ENCODE measurements at places on chromosomes 2 and 18.

DNA sequence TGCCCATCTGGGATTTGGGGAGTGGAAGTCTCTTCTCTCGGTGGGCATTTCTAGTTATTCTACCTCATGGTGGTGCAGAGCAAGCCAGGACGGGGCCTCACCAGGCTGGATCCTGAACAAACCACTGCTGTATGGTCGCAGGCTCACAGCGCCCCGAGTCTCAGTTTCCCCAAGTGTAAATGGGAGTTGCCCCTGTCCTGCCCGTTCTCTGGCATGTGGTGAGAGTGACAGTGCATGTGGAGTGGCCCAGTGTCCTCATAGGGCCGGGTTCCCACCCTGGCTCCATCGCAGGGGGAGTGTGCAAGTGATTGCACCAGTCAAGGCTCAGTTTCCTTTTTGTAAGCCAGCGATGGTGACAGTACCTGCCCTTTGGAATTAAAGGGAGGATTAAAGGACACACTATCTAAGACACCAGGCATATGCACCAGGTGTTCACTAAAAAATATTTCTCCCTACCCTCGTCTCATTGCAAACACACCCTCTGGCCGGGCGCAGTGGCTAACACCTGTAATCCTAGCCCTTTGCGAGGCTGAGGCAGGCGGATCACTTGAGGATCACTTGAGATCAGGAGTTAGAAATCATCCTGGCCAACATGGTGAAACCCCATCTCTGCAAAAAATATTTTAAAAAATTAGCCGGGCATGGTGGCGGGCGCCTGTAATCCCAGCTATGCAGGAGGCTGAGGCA is 173.3 kb upstream of the MYCN start:
- no peak for DNase-seq

- no peak for DNase-seq
These were observed 229.6 kb downstream of the LPIN1 start for GRCh38 chr2:11976073-11976472.

DNA sequence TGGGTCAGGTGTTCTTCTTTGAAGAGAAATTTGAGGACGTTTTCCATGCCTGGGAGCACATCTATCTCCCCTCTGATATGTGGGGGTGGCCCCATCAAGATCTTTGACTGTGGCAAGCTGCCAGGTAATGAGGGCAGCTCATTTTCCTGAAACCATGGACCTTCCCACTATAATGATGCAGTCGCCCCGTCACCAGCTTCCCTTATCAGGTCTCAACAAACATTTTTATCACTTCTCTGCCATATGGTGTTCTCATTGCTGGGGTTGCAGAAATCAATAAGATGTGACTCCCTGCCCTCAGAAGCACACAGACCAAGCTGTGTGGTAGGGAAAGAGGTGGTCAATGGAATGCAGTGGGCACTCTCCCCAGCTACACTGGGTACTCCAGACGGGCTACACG is 48.4 kb upstream of the B3GNT7 start:
- DNase-seq: no peak

DNA sequence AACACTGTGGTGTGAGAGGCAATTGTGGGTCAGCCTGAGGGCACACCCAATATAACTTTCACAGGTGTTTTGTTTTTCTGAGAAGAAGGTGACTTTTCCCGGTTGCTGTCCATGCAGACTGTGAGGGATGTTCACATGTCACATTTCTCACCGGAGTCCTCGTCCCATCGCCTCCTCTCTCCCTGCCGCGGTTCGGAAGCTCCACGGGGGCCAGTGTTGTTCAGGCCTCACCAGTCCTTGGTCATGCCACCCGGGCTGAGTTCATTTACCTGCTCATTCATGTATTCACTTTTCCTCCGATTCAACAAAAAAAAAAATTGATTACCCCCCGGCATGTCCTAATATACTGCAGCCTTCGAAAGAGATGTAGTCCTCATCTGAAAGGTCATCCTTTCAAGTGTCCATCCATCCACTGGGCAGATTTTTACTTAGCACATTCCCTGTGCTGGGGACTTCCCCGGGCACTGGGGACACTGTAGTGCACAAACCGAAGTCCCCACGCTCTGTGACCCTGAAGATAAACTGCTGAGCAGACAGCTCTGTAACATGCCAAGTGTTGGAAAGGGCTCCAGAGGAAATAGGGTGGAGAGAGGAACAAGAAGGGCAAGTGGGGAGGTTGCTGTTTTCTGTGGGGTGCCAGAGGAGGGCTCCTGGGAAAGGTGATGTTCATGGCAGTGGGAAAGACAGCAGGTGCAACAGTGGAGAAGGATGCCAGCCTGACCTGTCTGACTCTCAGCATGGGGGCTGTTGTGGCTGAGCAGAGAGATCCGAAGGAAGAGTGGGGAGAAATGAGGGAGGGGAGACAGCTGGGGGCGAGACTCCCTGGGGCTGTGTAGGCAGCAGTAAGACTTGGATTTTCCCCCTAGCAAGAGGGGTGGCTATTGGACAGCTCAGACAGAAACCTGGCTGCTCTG is 22.4 kb downstream of the LRRFIP1 start:
- no peak for DNase-seq

- DNase-seq: peak; percentile 38
These were observed 36.0 kb downstream of the PCBP1 start for GRCh38 chr2:70123051-70123828.

GRCh38 chr18:50183556-50183955 is 11.4 kb downstream of the MYO5B start:
- DNase-seq: peak; percentile 48

- DNase-seq: no peak
These were observed 166.4 kb downstream of the MGAT5 start for GRCh38 chr2:134420259-134420658.

- DNase-seq: no peak
These were observed 177.5 kb downstream of the INO80D start for GRCh38 chr2:205908212-205909183.

DNA sequence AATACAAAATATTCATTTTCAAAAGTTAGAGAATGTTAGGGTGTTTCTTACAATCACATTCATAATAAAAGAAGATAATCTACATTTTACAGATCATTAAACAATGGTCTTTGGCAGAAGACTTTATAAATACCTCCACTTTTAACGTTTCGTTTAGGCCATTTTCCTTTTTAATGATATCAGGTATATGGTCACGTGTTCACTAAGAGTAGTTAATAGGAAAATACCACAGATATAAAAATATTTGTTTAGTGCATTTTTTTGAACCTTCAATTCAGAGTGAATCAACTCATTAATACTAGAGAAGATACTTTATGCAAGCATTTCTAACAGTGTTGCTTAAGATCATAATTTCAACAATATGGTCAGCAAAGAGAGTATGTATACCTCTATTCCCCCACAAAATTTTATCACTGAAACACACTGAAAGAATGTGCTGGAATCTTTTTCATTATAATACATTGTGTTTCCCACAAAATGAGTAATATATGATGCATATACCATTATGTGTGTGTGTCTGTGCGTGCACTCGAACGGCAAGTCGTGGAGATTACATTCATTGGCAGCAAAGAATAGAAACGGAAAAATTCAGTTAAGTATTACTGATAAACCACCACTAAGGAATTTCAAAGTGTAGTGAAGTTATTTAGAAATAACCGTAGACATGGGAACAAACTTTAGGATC is 319.9 kb upstream of the THUMPD2 start:
- peak; percentile 80 for DNase-seq

- DNase-seq: no peak
These were observed 13.0 kb downstream of the MTERF4 start for GRCh38 chr2:241088791-241089732.

- DNase-seq: no peak
These were observed 59.7 kb upstream of the TMEM18 start for GRCh38 chr2:736939-737338.

GRCh38 chr2:50872543-50872942 is 159.4 kb downstream of the NRXN1 start:
- DNase-seq: no peak

- DNase-seq: peak; percentile 73
These were observed 24.2 kb upstream of the CASP8 start for GRCh38 chr2:201235860-201236811.

DNA sequence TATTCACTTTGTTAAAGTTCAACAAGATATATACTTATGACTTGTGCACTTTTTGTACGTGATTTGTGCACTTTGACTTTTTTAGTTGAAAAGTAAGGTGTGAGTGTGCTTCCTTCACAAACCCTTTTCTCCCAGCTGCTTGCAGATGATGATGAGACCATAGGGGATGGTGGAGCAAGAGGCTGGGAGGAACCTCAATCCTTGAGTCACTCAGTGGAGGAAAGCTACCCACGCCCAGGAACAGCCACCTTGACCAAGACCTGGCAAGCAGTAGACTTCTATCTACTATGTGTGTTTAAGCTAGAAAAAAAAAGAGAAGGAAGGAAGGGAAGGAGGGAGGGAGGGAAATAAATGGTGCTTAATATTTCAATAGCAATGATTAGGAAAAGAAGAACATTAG is 25.2 kb upstream of the TAF1B start:
- peak; percentile 10 for DNase-seq

DNA sequence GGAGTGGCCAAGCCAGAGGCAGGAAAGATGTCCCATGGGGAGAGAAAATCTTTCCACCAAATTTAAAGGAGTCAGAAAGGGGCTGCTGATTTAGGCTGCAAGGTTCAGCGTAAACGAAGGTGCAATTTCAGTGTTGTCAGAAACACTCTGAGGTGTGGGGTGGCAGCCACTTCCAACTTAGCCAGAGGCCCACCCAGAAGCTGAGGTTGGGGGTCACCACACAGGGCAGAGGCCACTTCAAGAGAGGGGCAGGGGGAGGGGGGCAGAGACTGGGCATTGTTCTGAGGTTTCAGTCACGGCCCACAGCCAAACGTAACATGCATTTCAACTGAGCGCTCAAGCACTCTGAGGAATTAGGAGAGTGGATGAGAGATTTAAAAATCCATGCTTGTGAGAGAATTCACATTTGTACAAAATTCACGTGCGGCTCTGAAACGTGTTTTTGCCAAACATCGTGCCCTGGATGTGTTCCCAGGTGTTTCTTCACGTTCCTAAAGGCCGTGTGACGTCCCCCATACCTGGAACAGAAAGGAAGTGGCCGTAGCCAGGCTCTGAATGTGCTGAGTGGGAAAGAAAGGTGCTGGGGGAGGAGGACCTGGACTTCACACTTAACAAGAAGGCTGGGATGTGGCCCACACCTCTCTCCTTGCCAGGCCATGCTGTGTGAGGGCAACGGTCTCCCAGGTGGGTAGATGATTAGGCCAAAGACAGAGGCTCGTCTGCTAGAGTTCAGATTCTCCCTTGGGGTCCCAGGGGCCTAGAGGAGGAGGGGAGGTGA is 19.5 kb upstream of the BOK start:
- no peak for DNase-seq

GRCh38 chr2:159094173-159094737 is 125.8 kb downstream of the TANC1 start:
- DNase-seq: peak; percentile 64

- DNase-seq: peak; percentile 59
These were observed 8.3 kb downstream of the PXDN start for GRCh38 chr2:1736045-1736444.

DNA sequence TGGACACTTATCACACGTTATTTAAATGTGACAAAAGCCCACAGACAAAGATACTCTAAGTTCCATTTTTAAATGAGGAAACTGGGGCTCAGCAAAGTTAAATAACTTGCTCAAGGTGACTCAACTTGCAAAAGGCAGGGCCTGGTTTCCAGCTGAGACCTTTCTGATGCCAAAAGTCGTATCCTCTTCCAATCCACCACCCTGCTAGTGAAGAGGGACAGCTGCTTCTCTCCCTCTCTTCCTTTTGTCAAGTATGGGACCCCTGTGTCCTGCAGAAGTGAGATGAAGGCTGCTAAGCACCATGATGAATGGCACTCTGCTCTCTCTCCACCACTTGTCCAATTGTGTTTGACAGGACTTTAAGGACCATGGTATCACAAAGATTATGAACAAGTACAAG is 140.9 kb downstream of the DYM start:
- no peak for DNase-seq

GRCh38 chr2:147937744-147938349 is 82.7 kb downstream of the ORC4 start:
- DNase-seq: peak; percentile 34

DNA sequence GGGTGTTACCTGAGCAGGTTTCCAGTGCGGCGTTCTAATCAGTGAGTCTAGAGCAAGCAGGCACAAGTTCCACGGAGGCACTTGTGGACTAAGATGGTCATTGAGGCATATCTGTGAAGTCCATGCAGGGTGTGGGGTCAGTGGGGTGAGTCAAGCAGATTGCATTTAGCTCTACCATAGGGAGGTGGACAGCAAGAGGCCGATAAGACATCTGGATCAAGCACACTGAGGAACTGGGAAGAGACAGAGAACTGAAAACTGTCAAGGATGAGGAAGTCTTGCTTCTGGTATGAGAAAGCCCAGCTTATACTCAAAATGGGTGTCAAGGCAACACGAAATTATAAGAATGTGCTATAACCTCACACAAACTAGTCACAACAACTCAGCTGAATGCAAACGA is 61.2 kb upstream of the SLC39A10 start:
- DNase-seq: no peak

- DNase-seq: no peak
These were observed 50.4 kb downstream of the AP1S3 start for GRCh38 chr2:223786943-223787342.

DNA sequence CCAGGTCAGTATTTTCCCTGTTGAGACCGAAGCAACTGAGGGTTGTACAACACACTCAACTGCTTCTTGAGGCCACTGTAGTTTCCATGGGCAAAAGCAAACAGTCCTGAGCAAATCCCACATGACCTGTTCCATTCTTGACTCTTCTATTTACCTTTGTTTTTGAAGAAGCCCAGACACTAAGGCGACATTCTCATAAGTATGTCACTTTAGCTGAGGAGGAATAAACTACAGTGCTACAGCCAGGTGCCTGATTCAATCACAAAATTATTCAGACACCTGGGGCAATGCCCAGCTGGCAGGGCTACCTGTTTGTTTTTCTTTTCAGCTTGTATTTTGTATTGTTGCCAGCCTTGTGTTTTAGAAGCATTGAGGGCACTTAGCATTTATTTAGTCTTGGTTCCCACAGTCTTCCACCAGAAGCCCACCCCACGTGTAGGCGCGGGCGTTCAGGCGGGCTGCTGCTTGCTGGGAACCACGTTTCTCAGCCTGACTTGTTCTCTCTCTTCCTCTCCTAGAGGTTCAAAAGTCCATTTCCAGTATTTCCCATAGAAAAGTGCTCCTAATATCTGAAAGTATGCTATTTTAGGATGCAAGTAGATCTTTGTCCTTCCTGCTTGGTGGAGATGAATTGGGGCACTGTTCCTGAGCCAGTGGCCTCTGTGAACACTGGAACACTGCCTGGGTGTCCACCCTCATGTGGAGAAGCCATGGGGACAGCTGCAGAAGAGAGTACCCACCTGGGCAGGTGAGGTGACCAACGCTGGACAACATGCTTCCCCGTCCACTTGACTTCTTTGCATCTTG is 99.0 kb upstream of the COPS8 start:
- no peak for DNase-seq

DNA sequence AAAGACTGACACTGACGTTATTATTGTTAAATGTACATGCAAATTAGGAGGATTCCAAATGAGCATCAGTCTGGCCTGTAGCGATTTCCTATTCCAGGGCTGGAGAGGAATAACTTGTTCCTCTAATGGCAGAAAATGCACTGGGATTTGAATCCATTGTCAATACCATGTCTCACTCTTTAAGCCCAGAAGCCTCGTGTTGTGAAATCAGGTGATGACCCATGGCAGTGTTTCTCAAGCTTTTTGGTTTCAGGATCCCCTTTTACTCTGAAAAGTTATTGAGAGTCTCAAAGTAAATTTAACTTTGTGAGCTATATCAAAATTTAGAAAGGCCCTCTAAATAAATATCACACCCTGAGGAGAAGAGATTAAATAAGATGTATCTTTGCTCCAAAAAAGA is 279.2 kb downstream of the GALR1 start:
- no peak for DNase-seq

All from HCEC 1CT (cell line).